ENCODE measurements at places on chromosomes 4 and X.

DNA sequence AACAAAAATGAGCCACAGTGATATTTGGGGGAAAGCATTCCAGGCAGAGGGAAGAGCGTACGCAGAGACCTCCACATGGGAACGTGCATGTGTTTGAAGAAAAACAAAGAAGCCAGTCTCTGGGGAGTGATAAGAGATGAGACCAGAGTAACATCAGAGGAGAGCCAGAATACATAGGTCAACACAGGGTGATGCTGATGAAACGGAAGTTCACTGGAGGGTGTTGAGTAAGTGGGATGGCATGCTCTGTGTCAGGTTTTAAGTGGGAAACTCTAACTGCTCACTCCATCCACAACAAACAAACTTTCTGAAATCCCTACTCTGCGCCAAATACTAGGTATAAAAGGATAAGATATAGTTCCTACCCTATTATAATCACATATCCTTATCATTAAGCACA is 110.0 kb downstream of the ARHGAP6 start:
- no peak for DNase-seq

GRCh38 chr4:112517067-112517634 is 1.2 kb upstream of the NEUROG2 start:
- no peak for DNase-seq

GRCh38 chr4:188295899-188296298 is 156.7 kb downstream of the TRIML1 start:
- no peak for DNase-seq

DNA sequence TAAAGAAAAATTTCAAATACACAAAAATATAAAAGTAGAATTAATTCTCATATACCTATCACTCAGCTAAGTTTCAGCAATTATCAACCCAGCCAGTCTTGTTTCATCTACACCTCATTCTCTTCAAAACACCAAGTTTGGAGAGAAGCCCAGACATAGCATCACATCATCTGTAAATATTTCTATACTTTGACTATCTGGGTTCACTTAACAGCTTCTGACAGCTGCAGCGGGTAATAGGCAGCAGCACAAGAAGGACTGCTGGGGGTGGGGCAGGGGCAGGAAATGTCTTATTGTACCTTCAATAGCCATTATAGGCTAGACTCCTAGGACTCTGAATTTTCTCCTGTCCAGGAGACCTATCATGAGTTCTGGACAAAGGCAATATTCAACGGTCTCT is 54.1 kb downstream of the PHF8 start:
- no peak for DNase-seq

DNA sequence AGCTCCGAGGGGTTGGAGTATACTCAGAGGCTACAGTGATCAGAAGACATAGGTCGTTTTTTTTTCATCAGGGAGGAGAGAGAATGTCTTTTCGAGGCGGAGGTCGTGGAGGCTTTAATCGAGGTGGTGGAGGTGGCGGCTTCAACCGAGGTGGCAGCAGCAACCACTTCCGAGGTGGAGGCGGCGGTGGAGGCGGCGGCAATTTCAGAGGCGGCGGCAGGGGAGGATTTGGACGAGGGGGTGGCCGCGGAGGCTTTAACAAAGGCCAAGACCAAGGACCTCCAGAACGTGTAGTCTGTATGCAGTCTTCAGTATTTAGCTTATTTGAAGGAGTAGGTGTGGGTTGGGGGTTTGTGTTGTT is 500 bp downstream of the GAR1 start:
- no peak for DNase-seq

- no peak for DNase-seq
Measured at GRCh38 chr4:93237521-93237920, 591.0 kb upstream of the ATOH1 start.

GRCh38 chrX:46903458-46904242 is 8.6 kb upstream of the JADE3 start:
- no peak for DNase-seq

DNA sequence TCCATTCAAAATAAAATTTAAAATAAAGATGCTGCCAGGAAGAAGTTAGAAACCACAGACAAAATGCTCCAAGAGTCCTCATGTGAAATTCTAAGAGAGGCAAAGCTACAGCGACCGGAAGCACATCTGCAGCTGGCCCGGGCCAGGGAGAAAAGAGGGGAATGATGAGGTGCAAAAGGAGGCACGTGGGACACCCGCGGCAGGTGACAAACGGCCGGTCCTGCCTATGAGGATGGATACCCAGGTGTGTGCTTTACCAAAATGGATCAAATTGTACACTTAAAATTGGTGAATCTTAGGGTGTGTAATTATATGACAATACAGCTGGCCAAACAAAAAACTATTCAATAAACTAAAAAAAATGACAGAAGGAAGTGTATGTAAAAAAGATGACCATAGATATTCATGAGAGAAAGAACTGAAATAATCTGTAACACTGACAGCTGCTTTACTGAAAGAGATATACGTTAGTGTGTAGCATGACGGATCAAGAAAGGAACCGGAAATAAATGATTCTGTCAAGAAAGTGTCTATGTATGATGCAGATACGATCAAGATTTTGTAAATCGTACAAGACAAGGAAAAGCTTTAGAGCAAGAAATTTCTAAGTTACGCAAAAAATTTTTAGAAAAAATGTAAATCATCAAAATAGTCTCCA is 29.5 kb downstream of the PPP2R3B start:
- no peak for DNase-seq

- DNase-seq, result no peak
Measured at GRCh38 chr4:726235-726787, 20.7 kb downstream of the PCGF3 start.

DNA sequence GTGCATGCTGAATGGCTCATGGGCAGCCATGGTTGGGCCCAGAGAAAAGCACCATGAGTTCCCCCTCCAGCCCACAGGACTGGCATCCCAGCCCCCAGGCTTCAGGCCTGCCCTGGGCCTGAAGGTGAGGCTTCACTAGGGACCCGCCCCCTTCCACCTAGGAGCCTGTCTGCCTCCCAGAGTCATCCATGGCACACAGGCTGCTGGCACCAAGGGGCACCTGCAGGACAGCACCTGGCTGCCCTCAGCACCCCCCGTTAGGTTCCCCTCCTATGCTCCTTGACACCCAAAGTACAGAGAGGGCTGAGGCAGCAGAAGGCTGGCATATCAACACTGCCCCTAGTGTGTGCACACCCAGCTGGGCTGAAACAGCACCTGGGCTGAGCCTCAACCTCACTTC is 566.7 kb upstream of the PCDH7 start:
- DNase-seq, result no peak

- DNase-seq, result no peak
Measured at GRCh38 chr4:159607809-159608208, 504.9 kb downstream of the RAPGEF2 start.

- no peak for DNase-seq
Measured at GRCh38 chrX:37895795-37896510, 48.6 kb upstream of the DYNLT3 start.

DNA sequence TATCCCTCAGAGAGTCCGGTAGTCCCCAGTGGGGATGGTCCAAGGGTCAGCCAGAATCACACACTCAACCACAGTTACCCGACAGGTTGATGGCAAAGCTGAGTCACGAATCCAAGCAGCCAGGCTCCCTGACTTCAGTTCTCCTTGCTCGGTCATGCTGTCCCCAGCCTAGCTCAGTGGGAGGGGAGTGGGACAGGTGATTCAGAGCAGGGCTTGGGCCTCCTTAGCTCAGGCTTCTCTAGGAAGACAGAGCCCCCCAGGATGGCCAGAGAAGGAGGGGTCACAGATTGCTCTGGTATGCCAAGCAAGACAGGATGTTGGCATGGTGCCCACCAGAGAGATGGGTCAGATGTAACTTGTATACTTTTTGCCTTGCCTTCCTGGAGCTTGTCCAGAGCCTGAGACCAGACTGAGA is 66.5 kb downstream of the EFNB1 start:
- no peak for DNase-seq

- no peak for DNase-seq
Measured at GRCh38 chr4:11704186-11704830, 275.6 kb upstream of the HS3ST1 start.

GRCh38 chr4:25844961-25845712 is 17.7 kb downstream of the SEL1L3 start:
- DNase-seq, result no peak

- DNase-seq, result peak; percentile 90
Measured at GRCh38 chrX:107673933-107674479, 45.7 kb downstream of the PRPS1 start.

Measured in activated CD8-positive, alpha-beta memory T cell treated with anti-CD3 and anti-CD28 coated beads for 1 hour (primary cell).